Ascending aorta (tissue), 2 donors: ENCODE measurements at places on chromosomes 5 and 9.

DNA sequence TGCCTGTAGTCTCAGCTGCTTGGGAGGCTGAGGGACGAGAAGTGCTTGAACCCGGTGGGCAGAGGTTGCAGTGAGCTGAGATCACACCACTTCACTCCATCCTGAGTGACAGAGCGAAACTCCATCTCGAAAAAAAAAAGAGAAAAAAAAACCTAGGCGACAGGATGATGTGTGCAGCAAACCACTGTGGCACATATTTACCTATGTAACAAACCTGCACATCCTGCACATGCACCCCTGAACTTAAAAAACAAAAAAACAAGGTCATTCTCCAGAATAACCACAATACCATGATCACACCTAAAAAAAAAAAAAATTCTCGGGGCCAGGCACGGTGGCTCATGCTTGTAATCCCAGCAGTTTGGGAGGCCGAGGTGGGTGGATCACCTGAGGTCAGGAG lies 7.5 kb upstream of the DOLPP1 start:
- DNase-seq, result no peak

DNA sequence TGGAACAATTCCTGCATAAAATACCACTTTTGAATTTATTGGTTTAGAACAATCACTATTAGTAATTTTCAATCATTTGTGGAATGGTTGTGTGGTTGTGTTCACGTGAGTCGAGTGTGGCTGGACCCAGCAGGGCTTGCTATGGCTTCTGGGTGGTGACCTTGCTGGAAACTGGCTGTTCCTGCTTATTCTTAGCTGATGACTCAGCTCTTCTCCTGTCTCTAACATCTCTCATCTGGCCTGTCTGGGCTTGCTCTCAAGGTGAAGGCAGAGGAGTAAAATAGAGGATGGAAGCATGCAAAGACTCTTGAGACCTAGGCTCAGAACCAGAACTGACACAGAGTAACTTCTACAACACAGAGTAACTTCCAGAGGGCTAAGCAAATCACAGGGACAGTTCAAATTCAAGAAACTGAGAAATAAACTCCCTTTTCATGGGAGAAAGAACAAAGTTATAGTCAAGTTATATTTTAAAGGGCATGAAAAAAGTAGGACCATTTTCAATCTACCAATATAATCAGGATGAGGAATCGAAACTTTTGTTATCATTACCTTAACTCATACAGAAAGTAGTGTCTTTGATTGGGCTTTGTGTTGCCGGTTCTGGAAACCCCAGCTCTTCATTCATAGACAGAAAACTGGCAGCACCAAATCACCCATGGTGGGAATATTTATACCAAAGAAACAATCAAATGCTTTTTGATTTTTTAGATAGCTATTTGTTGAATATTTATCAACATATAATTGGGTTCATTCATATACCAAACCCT lies 665.1 kb downstream of the CDH18 start:
- DNase-seq, result no peak

GRCh38 chr9:129382281-129383018 lies 204.4 kb upstream of the IER5L start:
- DNase-seq, result no peak

DNA sequence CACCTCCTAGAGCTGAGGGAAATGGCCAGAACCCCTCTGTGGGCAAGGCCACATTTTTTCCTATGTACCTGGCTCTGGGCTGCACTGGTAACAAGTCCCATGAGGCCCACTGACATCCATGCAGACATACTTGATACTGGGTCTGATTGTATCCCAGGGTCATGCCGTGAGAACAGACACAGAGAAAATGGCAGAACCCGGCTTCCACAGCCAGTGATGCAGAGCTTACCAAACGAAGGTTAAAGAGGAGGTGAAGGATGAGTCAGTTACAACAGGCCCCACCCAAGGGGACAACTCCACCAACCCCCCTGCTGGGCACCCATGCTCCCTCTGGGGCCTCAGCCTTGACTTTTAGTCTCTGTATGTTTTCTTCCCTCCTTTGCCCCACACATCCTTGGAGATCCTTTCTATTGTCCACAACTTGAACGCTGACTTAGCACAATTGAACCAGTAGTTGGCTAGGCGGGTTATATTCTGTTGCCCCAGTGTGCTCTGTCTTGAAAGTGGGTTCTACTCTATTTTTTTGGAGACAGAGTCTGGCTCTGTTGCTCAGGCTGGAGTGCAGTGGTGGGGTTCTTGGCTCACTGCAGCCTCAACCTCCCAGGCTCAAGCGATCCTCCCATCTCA lies 93.5 kb downstream of the DAP start:
- DNase-seq, result no peak

DNA sequence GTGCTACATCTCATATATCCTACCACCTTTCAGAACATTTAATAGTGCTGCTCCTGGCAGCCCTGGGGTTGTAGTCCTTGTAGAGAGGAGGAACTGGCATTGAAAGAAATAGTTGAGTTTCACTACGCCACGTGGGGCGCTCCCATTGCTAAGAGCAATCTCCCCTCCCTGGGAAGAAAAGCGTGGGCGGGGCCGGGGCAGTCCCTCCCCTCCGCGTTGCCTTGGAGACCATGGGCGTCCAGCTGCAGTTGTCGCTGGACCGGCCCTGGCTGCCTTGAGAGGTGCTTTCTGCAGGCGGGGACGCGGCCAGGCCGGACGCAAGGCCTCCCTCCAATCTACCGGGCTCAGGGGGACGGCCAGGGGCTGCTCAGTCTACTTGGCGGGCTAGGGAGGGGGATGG lies 368 bp upstream of the CCDC180 start:
- DNase-seq, result no peak

DNA sequence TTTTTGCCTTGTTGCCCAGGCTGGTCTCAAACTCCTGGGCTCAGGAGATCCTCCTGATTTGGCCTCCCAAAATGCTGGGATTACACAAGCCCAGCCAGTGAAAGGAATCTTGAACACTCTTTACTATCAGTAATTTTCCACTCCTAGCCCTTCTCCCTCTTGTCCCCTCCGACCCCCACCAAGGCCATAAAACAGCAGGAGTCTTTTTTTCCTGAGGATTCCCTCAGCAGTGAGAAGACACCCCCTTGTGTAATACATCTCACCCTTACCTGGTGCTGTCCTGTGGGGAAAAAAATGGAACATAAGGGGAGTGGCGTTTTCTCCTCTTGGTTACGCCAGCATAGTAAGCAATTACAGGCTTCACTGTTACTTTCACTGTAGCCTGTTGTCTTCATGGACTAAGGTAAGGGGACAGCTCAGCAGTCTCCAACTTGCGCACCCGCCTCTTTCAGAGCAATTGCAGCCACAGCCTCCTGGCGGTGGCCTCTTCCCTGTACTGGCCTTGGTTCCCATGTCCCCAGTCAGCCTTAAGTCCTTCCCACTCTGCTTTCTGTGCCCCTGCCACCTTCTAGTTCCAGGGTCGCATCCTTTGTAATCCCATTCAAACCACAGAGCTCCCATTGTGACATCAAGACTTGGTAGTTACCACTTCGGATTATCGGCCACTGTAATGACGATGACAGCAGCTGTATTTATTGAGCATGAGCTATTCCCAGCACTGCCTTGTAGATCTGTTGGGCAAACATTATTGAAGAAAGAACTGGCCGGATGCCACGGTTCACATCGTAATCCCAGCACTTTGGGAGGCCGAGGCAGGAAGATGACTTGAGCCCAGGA lies 10.0 kb downstream of the NAIF1 start:
- no peak for DNase-seq

DNA sequence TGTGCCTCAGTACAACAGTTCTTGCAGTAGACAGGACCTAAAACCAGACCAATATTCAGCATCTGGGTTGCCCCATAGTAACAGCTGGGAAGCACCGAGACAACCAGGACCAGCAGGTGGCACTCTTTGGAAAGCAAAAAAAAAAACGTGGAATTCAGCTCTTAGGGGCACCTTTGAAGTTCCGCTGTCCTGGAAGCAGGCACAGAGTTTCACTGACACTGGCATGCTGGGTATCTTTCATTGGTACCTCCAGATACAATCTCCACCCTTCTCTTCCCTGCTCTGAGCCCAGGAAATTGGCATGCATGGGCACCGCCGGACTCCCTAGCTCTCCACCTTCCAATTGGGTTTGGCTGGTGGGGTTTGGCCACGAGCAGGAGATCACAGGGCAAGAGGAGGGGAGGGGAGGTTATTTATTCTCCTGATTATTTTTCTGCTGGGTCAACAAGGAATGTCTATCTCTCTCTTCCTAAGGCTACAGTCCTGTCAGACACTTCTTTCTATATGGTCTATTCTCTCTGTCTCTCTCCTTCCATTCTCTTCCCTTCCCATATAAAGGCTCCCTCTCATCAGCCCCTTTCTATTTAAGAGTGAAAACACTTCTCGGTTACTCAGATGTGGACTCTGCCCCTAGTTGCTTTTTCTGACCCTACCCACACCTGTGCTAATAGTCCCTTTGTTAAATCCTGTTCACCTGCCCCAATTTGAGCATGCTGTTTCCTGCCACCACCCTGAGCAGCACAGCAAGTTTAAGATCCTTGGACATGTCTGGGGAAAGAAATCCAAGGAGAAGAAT lies 1.9 kb upstream of the IDNK start:
- no peak for DNase-seq

GRCh38 chr9:135971892-135972291 lies 10.7 kb upstream of the UBAC1 start:
- DNase-seq, result no peak

DNA sequence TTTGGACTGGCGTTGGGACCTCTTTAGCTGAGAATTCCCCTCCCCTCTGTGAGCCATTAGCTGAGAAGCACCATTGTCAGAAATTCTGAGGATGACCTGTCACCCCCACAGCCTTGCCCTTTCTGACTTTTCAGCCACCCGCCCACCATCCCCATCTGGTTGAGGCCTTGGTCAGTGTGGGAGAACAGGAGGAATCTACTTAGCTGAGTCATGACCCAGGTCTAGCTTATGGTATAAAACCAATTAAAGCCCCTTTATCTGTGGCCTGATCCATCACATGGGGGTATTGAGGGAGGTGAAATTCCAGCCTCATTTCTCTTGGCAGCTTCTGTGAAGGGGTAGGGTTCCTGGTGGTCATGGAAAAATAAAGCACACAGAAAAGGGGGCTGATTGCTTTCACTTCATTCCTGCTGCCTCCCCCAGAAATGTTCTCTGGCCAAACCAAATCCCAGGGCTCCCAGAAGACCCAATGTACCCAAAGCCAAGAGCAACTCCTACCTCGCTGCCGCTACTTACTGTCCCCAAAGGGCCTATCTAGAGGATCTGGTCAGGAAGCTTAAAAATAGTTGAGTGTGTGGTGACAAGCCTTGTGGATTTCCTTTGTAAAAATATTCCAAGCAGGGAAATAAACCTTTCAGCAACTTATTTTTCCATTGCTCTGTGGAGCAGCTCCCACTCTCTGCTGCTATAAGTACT lies 174.8 kb upstream of the TNC start:
- no peak for DNase-seq

DNA sequence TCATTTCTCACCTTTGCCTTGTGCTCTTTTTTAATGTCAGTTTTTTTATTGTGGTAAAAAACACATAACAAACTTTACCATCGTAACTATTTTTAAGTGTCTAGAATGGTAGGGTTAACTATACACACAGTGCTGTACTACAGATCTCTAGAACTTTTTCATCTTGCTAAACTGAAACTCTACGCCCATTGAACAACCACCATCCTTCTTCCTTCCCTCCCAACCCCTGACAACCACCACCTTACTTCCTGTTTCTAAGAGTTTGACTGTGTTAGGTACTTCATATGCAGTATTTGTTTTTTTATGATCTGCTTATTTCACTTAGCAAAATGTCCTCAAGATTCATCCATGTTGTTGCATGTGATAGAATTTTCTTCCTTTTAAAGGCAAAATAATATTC lies 54.9 kb downstream of the PSAT1 start:
- DNase-seq, result no peak

GRCh38 chr5:133967698-133968203 lies 674 bp downstream of the C5orf15 start:
- no peak for DNase-seq

DNA sequence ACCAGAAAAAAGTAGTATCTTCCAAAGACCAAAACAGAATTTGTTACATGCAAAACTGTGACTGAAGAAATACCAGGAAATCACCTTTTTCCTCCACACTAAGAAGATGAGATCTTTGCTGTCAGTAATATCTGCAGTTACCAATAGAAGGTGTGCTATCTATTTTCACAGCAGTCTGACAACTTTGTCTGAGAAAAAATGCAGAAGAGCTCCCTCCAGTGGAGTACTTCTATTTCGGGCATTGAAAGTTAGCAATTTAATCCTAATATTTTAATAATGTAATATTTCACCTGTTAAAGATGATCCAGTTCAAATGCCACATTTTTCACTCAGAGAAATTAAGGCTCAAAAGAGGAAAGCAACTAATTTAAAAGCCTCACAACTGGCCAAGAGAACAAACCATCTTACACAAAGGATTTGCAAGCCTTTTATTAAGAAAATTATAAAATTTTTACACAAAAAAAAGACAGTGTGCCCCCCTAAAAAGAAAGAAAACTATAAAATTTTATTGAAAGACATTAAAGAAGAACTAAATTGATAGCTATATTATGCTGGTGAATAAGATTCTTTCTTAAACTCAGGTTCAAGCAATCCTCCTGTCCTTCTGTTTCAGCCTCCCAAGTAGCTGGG lies 50.6 kb downstream of the DEPDC1B start:
- DNase-seq, result no peak

DNA sequence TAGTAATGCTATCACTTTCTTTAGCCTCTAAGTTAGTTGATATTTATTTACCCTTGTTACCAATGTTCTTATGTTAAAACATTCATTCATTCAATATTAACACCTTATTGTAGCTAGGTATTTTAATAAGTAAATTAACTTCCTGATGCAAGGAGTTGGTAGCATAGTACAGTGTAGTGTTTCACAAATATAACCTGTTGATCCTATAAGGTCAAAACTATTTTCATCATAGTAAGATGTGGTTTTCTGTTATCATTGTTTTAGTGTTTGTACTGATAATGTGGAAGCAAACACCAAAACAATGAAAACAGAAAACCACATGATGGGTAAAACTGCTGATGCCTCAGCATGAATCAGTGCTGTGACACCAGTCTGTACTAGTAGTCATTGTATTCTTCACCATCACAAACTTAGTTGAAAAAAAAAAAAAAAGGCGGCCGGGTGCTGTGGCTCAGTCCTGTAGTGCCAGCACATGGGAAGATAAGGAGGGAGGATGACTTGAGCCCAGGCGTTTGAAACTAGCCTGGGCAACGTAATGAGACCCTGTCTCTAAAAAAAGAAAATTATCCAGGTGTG lies 36.5 kb downstream of the ZCCHC7 start:
- no peak for DNase-seq

GRCh38 chr9:130244548-130245165 lies 20.9 kb upstream of the HMCN2 start:
- DNase-seq, result no peak

- DNase-seq, result no peak
These were observed 1542.2 kb upstream of the CDH9 start for GRCh38 chr5:28580616-28581015.

GRCh38 chr9:109278848-109279247 lies 42.0 kb downstream of the EPB41L4B start:
- DNase-seq, result no peak
